ENCODE measurements at places on chromosomes 6 and 20.

DNA sequence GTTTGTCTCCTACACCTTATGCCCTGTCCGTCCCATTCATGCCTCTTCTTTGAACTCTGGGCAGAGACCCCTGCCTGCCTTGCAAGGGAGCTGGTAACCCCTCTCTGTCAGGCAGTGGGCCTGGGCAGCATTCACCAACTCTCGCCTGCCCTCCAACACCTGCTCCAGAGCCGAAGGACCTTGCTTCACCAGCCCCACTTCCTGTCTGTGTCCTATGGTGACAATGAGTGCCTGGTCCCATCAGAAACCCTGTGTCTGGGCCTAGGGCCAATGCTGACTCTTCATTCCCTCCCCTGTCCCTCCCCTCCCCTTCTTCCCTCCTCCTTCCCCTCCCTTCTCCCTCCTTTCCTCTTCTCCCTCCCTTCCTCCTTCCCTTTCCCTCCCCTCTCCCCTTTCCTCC, 22.8 kb upstream of the PCMTD2 start:
- DNase-seq: no peak

DNA sequence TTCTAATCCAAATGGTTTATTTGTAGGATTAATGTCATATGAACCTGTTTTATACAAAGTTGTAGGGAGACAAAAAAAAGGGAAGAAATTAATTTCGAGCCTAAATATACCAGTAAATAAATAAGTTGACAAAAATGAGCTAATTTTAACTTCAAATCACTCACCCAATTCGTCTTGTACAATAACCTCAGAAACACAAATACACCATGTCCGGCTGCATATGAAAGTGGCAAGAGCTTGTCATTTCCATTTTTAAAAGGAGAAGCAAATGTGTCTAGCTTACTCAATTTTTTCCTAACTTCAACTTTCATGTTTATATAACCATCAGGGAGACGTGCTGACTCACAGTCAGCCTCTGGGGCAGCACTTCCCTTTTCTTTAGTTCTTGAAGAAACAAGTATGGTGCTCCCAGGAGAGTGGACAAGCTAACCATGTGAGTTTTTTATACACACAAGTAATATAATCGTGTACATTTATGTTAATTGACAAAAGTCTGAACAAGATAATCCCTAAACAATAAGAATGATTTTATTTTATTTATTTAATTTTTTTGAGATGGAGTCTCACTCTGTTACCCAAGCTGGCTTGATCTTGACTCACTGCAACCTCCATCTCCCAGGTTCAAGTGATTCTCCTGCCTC, 55.5 kb upstream of the SGK1 start:
- no peak for DNase-seq

DNA sequence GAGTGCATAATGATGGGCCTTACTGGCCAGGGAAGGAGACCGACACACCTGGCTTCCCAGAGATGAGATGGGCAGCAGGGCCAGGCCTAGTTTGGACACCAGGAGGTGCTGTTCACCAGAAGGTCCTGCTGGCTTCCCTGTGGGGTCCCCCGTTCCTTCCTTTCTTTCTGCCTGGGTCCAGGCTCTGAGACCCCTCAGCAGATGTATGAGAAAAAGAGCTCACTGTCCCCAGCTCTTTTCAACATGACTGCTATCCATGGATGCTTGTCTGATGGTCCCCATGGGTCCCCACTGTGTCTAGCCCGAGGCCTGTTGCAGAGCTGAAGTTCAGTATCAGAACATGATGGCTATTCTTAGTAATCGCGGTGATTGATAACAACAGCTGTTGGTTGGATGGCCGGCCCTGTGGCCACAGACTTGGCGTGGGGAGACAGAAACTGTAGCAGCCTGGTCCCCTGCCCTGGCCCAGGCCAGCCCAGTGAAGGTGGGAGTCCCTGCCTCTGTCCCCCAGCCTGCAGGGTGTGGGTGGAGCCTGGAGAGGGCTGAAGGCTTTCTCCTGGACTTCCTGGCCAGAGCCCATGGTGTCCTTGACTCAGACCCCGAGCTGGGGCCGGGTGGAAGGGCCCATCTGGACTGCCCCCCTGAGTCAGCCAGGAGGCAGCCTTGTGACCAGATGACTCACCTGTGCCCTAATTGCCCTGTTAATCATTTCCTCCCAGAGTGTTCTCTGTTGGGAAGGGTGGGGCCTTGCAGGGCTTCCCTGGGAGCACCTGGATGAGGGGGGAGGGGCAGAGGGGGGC, 9.9 kb upstream of the BAK1 start:
- DNase-seq: peak; percentile 26

DNA sequence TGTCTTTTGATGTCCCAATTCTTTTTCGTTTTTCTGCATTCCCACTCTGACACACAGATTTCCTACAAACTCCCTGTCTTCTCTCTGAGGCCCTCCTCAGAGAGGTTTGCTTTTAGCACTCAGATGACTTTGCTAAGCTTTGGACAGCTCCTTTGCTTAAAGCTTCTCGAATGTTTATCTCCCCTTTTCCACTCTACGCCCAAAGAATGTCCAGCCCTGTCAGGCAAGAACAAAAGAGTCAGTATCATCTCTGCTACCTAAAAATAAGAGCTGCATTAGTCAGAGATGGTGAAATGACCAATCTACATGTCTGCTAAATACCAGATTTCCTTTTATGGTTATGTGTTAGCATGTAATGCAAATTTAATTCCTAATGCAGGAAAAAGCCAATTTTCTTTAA, 56.8 kb downstream of the PREP start:
- no peak for DNase-seq

- no peak for DNase-seq
These were observed 33.1 kb upstream of the FAM135A start for GRCh38 chr6:70380252-70380651.

DNA sequence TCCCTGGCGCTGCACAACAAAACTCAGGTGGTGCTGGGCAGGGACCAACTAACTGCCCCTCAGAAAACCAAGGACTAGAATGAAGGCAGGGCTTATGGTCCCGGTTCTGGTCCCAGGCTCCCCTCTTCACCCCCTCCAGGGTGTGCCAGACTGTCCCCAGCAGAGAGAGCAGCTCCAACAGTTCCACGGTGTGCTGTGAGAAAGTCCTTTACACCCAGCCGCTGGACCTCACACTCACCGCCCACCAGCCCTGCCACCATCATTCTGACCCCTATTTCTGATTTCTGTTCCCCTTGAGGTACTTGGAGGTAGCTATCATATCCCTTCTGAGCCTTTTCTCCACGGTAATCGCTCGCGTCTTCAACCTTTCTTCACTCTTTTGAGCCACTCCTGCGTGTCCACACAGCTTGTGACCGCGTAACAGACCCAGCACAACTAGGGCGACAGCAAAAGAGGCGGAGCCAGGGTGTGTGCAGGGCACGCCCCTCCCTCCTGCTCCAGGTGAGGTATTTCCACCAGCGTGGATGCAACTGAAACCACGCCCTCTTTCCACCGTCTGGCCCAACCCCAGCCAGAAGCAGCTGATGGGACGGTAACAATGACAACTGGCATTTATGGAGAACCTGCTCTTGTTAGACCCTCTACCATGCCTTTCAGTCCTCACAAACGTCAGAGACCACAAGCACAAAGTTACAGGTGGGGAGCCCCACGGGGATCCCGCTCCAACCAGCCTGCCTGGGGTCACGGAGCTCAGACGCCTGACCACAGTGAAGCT, 2.3 kb downstream of the PXDC1 start:
- DNase-seq: no peak

GRCh38 chr6:2796861-2797260, 31.7 kb downstream of the WRNIP1 start:
- no peak for DNase-seq

DNA sequence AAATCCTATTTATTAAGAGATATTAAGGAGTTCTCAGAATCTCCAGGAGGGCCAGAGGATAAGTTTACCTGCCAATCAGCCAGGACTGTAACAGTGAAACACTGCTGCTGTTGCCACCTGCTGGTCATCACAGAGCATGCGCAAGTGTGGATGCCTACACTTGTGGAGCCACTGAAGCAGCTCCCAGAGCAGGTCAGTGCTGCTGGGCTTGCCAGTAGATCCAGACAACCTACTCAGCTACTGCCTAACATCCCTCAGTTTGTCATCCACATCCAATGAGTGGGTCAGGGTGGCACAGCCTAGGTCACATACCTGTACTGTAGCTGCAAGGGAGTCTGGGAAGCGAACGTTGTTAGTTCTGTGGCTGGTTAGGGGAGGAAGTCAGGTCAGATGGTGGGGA, 18.3 kb upstream of the NHSL1 start:
- DNase-seq: peak; percentile 17

DNA sequence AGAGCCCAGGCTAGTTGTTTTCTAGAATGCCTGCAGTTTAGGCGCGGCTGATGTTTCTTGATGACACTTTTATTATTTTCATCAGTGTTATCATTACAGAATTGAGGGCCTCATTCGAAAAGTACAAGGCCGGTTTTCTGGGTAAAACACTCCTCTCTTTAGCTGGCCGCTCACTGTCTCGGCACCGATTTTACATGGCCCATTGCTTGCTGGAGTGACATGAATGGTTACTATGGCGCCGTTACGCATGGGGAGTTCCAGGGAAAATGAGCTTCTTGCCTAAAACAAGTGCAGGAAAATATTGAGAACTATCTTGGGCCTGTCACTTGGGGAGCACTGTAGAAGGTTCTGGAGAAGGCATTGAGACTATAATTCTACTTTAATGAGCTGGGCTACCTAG, 317.8 kb downstream of the CDH4 start:
- DNase-seq: no peak

DNA sequence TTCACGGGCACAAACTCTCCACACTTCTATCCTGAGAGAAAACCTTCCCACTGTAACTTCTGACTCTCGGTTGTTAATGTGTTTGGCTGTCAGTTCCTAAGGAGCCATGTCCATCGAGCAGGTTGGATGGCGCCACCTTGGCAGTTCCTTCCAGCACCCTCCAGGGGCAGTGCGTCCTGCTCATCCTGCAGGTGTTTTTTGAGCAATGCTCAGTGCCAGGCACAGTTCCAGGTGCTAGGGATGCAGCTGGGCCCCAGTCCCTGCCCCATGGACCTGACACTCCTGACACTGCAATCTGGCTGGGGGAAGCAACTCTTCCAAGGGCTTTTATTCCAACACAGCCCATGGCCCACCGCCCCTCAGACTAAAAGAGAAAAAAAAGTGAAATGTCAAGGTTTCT, 376.4 kb downstream of the PREX1 start:
- no peak for DNase-seq

DNA sequence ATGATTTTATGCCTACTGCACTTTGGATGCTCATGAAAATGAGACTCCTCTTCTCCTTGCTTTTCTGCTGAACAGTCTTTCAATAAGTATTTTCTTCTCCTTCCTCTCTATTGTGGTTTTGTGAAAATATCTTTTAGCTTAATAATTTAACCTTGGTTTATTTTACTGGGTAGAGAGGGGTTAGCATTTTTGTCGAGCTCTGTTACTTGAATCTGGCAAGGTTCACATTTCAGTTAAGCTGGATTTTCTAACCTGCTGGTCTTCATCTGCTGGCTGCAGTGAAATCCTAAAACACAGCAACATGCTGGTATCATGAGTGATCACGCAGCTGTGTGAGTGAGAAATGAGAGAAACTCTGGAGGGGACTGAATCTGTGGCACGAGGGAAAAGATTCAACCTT, 222.7 kb upstream of the NOX3 start:
- DNase-seq: no peak

GRCh38 chr6:3345836-3346235, 87.1 kb downstream of the PSMG4 start:
- DNase-seq: no peak

DNA sequence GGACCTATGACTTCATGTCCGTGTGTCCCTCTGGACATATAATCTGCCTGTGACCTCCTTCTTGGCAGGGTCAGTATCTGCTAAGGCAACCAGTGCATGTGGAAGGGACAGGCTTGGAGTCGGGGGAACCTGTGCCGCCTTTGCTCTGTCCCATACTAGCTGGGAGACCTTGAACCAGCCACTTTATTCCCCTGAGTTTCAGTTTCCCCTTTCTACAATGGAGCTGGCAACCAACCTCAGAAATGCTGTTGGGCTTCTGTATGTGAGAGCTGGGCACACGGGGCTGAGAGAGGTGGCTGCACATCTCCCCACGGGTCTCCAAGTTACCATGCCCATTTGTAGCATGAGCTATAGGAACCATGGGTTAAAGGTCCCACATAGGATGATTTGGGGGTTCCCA, 53.8 kb downstream of the CD40 start:
- no peak for DNase-seq

GRCh38 chr20:36344517-36345132, 38.5 kb downstream of the DLGAP4 start:
- no peak for DNase-seq

All from activated naive CD4-positive, alpha-beta T cell (primary cell).